ENCODE measurements at places on chromosomes 5 and 9.

DNA sequence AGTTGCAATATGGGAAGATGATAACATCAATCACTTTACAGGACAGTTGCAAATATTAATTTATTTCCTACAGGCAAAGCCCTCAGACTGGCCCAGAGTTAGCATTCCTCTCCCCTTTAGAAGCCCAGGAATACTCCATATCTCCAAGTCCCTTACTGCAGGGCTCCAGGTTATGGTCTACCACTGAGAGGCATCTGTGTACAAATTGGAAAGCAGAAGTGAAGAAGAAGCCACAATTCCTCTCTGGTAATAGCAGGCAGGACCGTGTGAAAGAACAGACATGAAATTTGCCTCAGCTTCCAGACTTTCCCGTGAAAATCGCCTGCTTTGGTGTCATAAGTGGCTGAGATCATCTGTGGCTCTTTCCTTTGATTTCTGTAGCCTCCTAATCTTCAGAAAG, 289.6 kb downstream of the GLIS3 start:
- no peak for DNase-seq

GRCh38 chr5:159341906-159342310, 11.6 kb upstream of the IL12B start:
- DNase-seq = no peak

DNA sequence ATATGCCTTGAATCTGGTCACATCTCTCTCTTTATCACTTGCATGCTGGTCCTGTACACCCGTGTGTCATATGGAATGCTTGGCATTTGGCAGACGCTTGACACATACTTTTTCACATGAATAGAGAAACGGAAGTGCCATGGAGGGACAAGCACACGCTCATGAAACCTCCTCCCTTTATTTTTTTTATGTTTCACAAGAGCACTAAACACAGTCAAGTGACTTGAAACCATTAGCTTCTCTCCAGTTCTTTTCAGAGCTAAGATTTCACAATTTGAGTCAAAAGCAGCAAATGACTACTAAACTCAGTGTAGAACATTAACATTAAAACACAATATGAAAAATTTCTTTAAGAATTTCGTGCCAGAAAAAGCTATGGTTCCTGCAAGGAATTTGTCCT, 151.1 kb downstream of the DOCK2 start:
- no peak for DNase-seq

DNA sequence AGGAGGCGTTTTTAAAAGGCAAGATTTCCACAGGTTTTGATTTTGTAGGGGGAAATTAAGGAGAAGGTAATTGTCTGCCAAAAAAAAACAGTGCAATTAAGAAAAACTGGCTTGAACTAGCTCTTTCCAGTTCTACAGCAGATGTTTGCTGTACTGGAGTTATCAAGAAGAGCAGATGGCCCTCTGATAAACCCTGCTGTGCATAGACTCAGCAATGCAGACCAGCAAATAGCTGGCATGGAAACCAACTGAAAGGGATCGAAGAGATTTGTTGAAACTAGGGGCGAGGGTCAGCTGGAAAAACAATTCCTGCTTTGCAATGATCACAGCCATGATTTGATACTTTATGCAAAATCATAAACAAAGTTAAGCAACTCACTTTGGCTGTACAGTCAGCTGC, 17.8 kb upstream of the BHMT start:
- DNase-seq = no peak

DNA sequence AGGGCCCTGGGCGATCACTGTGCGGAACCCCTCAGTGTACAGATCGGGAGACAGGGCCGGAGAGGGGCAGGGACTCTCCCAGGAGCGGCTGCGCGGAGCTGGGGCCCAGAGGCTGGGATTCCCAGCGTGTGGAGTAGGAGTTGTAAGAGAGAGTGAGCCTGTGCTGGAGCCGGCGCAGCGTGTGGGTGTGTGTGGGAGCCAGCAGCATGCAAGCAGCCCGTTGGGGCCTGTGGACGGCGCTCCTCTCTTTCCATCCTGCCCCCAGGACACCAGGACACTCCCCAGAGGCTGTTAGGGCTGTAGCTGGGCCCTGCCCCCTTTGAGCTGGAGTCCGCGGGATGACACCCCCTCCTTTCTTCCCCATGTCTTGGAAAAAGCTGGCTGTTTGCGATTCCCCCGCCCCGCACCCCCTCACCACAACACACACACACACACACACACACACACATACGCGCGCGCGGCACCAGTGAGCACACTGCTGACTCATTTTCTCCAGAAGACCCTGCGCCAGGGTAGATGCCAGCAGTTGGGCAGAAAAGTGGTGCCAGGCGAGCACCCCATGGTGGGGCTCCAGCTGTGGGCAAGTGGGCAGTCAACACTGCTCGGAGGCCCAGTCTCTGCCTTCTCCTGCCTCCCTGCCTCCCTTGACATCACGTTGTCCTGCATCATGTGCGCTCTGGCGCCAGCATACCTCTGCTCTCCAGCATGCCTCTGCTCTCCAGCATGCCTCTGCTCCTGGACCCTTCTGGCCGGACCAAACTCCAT, 1.5 kb downstream of the COL27A1 start:
- peak; percentile 45 for DNase-seq

DNA sequence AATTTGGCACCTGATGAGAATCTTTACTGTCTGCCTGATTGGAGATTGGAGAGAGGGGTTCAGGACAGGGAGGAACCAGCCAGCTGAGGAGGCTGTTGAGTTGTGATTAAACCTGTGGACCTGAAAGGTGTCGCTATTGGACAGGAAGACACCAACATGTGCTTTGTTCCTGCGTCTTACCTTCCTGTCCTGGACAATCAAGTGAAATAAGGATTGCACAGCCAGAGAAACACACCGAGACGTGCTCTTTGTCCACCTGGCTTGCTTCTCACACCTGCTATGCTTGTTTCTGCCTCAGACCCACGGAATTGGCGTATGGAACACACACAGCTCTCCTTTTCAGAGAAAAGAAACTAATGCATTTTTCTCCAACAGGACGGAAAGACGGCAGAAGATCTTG, 57.7 kb upstream of the CTSL start:
- no peak for DNase-seq

DNA sequence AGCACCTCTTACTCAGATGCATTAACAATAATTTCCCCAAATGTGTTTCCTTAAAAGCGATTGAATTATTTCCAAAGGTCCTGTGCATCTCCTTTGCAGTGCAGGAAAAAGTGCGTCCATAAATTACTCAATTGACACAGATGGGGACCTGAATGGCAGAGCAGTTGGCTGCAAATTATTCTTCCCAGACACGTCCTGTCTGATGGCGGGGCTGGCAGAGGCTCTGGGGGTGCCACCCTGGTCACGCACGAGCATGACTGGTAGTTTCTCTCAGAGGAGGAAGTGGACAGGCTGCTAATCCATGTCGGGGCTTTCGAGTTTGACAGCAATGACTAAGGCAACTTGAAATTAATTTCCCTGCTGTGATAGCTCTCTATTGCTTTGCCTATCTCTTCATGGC, 264.8 kb upstream of the BRINP1 start:
- no peak for DNase-seq

- DNase-seq = no peak
These were observed 68.8 kb downstream of the KIF4B start for GRCh38 chr5:155082401-155082800.

DNA sequence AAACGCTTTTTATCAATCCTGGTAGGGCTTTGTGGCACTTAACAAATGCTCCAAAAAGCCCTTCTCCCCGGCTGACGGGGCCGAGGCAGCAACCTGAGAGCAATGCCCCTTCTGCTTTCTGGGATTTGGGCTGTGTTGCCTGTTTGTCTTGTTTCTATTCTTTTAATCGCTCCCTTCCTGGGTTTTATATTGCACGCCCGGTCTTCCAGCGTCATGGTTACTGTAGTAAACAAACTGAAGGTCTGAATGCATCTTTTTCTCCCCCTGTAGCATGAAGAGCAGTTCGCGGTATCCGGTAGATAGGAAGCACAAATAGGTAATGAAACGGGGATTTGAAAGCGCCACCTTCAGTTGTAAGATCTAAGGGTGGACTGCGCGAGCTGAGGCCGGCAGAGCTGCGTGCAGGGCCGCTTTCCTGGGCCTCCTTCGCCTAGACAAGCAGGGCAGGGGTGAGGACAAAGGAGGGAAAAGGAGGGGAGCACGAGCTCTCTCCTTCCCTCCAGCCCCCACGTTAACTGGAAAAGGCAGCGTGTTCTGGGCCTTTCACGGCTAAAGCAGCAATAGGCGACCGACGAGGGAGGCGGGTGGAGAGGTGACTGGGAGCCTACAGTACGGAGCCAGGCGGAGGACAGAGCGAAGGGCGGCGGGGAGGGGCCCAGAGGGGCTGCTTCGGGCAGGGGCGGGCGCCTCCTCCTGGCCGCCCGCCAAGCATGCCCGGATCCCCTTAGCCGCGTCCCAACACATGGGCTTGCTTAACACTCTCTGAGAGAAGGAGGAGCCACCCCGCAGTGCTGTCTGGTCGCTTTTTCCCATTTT, 49.3 kb upstream of the ZNF366 start:
- DNase-seq = peak; percentile 26

DNA sequence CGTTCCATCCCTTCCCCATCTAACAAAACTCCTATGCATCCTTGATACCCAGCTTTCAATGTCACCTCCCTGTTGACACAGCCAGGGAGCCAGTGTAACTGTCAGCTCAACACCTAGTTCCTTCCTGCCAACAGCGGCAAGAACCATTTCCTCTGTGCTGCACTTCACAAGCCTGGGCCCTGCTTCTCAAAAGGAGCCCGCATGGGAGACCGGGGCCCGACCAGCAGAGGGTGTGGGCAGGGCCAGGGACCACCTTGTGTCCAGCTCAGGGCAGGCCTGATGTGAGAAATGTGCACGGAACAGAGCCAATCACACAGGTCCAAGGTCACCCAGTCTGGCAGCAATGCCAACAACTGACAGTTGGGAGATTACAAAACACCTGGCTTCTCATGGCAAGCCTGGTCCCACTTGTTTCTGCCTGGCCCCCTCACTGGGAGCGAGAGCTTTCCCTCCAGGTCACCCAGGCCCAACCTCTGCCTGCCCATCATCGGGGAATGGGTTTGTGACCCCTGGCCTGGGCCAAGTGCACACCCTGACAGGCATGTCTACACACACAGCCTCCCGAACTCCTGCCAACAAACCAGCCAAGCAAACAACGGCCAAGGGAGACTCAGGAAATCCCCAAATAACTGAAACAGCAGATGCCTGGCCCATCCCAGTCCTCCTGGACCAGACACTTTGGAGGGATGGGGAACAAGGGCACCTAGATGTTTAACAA, 3.1 kb downstream of the RNF44 start:
- no peak for DNase-seq

DNA sequence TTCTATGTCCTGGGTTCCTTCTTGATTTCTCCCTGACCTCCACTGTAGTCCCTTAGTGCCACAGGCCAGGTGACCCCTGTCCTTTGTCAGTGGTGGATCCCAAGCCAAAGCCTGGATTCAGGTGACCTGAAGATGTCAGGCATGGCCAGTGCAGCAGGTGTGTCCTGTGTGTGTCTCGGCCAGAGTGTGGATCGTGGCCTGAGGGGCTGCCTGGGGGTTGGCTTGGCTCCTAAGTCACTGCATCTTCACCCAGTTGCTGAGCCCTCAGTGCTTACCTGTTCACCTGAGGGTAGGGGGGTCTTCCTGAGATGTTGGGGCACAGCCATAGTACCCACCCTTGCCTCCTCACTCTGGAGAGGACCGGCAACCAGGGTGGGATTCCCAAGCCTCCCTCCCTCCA, 61.8 kb upstream of the PITX1 start:
- no peak for DNase-seq

- DNase-seq = no peak
These were observed 92.2 kb upstream of the IL33 start for GRCh38 chr9:6123416-6123815.

DNA sequence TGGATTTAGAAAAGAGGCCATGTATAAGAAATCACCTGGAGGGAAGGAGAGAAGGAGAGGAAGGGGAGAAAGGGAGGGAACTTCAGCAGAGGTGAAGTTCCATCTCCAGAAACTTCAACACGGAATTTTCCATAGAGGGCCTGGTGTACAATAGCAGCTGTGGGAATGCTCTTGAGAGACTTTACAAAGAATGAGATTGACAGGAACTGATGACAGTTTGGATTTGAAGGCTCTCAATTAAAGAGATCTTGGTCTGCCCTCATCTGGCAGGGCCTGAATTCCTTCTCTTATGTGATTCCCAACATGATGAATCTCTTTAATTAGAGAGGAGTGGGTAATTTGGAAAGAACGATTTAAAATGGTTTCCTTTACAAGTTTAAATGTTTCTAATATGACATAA, 143.5 kb downstream of the MLLT3 start:
- DNase-seq = no peak

DNA sequence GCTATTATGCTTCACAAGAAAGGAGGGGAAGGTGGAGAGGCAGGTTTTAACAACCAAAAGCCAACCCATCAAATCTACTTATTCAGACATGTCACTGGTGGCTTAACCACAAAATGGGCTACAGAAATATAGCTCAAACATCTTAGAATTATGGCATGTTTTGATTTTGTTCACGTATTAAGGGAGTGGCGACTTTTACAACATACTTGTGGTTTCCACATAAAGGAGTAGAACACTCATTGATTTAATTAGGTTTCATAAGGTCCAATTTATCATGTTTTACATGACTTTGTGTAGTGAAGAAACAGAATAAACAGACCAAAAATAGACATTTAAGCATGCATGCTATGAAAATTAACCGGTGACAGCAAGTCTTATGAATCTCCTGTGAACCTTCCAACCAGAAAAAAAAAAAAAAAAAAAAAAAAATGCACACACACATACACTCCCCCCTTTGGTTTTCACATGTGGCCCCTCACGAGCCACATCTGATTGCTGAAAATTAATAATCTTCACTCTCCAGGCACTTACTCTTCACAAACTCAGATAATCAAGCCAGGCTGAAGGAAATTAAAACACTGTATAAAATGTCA, 5.4 kb downstream of the ZNF608 start:
- no peak for DNase-seq

- no peak for DNase-seq
These were observed 193.2 kb downstream of the GADD45G start for GRCh38 chr9:89797937-89798455.

GRCh38 chr5:122392824-122393223, 80.8 kb downstream of the SNCAIP start:
- no peak for DNase-seq

DNA sequence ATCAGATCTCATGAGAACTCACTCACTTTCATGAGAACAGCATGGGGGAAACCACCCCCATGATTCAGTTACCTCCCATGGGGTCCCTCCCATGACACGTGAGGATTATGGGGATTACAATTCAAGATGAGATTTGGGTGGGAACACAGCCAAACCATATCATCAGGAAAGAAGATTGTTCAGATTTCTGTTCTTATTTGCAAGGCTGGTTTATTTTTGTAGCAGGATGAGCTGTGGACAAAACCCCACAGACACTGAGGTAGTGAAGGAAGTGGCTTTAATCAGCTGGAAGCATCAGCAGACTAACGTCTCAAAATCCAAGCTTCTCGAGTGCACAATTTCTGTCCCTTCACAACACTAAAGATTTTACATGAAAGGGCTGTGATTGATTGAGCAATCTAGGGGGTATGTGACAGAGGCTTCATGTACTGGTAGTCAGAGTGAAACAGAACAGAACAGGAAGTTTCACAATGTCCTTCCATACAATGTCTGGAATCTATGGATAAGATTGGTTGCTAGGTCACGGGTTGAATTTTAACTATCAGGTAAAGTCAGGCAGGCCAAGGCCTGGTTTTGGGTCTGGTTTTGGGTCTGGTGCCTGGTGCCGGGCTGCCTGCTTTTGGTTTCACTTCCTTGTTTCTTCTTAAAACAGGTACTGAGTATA, 91.3 kb upstream of the ZNF366 start:
- no peak for DNase-seq

Data from stimulated activated CD4-positive, alpha-beta T cell treated with anti-CD3 and anti-CD28 coated beads, Interleukin-1b, Interleukin-23, amount 100 ng/mL, for 4 hours (primary cell).